Activated CD8-positive, alpha-beta T cell treated with anti-CD3 and anti-CD28 coated beads for 36 hours (primary cell): ENCODE measurements at places on chromosomes 6 and 20. TPM values are rescaled to one million over a fixed set of nuclear protein-coding genes. Genes with fewer than 3 reads are reported as not detected.

The SEL1L2 gene
- total RNA-seq: not detected

The PHACTR1 gene
- 0.11 TPM for total RNA-seq

The DNAH8 gene
- total RNA-seq: not detected

The OR2H1 gene
- total RNA-seq: not detected

The RWDD2A gene
- 1.6 TPM for total RNA-seq

The TRAPPC3L gene
- total RNA-seq: not detected

The SLCO4A1 gene
- total RNA-seq: 66.5 TPM

The TMEM244 gene
- 0.54 TPM for total RNA-seq

The NKX2-2 gene
- not detected for total RNA-seq

The ARMH2 gene
- 0.40 TPM for total RNA-seq

The SNHG17 gene
- 154 TPM for total RNA-seq

The BNIP5 gene
- total RNA-seq: not detected

The NINL gene
- 4.1 TPM for total RNA-seq

The AHI1 gene
- total RNA-seq: 33.3 TPM

The OR2B6 gene
- total RNA-seq: not detected

The HLA-DMB gene
- 3.5 TPM for total RNA-seq

The SMIM28 gene
- not detected for total RNA-seq

The CHD6 gene
- 25.4 TPM for total RNA-seq

The PRICKLE4 gene
- not detected for total RNA-seq

The SLC24A3 gene
- total RNA-seq: not detected

The MEI4 gene
- not detected for total RNA-seq

The ARMC2 gene
- 4.6 TPM for total RNA-seq

The CDK19 gene
- 11.8 TPM for total RNA-seq

The MUCL3 gene
- not detected for total RNA-seq

The BICRAL gene
- total RNA-seq: 9.8 TPM

The ADTRP gene
- total RNA-seq: 20.0 TPM

The PSORS1C1 gene
- not detected for total RNA-seq

The OR2J2 gene
- total RNA-seq: not detected

The ZBTB12 gene
- 2.1 TPM for total RNA-seq

The FITM2 gene
- total RNA-seq: 2.0 TPM

The C6orf15 gene
- not detected for total RNA-seq

The TNFRSF6B gene
- total RNA-seq: not detected

The ECI2 gene
- 59.9 TPM for total RNA-seq

The MOG gene
- total RNA-seq: not detected

The CD83 gene
- 24.7 TPM for total RNA-seq

The KCNS1 gene
- 0.54 TPM for total RNA-seq

The KHDC1 gene
- 3.5 TPM for total RNA-seq

The POLH gene
- 42.1 TPM for total RNA-seq

The LMBRD1 gene
- 15.9 TPM for total RNA-seq

The DEFB116 gene
- total RNA-seq: not detected

The CCDC28A gene
- total RNA-seq: 15.7 TPM

The APMAP gene
- 40.0 TPM for total RNA-seq

The OR2J3 gene
- not detected for total RNA-seq

The KIFC1 gene
- total RNA-seq: 93.4 TPM

The STMN3 gene
- 18.4 TPM for total RNA-seq

The SLC17A3 gene
- total RNA-seq: not detected

The IL20RA gene
- not detected for total RNA-seq

The CFAP61 gene
- total RNA-seq: not detected

The ATP6V1G2 gene
- 0.86 TPM for total RNA-seq

The FRK gene
- total RNA-seq: 0.04 TPM

The ELOVL4 gene
- 1.4 TPM for total RNA-seq

The CTAGE9 gene
- total RNA-seq: not detected

The C6orf132 gene
- 0.13 TPM for total RNA-seq

The SMPDL3A gene
- total RNA-seq: 0.14 TPM

The SRSF3 gene
- total RNA-seq: 402 TPM

The CDH22 gene
- total RNA-seq: not detected

The KIAA0408 gene
- 2.6 TPM for total RNA-seq

The SYNDIG1 gene
- not detected for total RNA-seq

The OXT gene
- total RNA-seq: not detected
